Stimulated activated CD8-positive, alpha-beta memory T cell treated with anti-CD3 and anti-CD28 coated beads, Interleukin-2, amount 100 ng/mL, for 1 hour (primary cell): ENCODE measurements at places on chromosomes 2 and 18.

- no peak for DNase-seq
These were observed 135.7 kb upstream of the TMEM200C start for GRCh38 chr18:6031002-6031401.

DNA sequence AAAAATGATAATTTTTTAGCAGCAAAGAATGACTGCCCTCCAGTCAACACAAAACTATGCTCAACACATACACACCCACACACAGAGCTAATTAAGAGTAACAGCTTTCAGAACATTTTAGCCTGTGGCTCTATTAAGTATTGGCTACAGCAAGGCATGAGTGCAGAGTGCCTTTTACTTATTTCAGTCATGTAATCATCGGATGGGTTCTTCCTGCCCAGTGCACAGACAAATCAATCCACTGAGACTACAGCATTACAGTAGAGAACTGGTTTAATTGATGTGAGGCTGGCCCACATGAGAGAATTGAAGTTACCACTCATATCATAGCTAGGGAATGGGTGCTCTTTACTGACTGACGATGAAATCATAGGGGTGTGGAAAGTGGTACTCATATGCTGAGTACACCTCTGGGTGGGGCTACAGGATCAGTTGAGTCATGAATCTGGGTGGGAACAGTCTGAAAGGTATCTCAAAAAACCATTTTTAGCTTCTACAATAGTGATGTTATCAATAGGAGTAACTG lies 241.0 kb downstream of the FSIP2 start:
- DNase-seq: no peak

GRCh38 chr2:227377467-227378351 lies 1.4 kb downstream of the TM4SF20 start:
- DNase-seq: no peak

DNA sequence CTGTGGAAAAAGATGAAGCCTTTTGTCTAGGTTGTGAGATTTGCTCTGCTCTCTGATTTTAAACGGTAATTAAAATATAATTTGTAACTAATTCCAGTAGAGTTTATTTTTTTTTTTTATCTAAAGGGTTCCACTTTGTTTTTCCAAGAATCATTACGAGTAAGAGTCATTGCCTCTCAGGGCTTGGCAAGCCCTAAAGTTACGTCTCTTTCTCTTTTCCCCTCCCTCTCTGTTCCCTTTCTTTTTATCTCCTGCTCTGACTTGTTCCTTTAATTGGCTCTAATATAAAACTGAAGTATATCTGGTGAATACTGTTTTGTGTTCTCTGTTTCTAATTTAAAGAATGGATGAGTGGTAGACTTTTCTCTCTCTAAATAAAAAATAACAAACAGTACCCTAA lies 75.8 kb downstream of the CALCRL start:
- no peak for DNase-seq

DNA sequence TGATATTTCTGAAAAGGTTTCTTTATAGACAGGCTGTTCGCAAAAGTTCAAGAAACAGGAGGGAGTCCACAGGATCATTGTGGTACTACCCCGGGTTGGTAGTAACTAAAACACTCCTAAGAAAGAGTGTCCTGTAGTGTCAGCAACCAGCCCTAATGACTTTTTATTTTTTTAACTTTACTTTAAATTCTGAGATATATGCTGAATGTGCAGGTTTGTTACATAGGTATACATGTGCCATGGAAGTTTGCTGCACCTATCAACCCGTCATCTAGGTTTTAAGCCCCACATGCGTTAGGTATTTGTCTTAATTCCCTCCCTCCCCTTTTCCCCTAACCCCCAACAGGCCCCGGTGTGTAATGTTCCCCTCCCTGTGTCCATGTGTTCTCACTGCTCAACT lies 1396.9 kb upstream of the ZEB2 start:
- DNase-seq: no peak

GRCh38 chr2:5290900-5291546 lies 401.2 kb upstream of the SOX11 start:
- DNase-seq: no peak

GRCh38 chr2:70412294-70413070 lies 110.6 kb upstream of the FAM136A start:
- DNase-seq: no peak

- no peak for DNase-seq
These were observed 133.8 kb upstream of the LMAN1 start for GRCh38 chr18:59492756-59493421.

DNA sequence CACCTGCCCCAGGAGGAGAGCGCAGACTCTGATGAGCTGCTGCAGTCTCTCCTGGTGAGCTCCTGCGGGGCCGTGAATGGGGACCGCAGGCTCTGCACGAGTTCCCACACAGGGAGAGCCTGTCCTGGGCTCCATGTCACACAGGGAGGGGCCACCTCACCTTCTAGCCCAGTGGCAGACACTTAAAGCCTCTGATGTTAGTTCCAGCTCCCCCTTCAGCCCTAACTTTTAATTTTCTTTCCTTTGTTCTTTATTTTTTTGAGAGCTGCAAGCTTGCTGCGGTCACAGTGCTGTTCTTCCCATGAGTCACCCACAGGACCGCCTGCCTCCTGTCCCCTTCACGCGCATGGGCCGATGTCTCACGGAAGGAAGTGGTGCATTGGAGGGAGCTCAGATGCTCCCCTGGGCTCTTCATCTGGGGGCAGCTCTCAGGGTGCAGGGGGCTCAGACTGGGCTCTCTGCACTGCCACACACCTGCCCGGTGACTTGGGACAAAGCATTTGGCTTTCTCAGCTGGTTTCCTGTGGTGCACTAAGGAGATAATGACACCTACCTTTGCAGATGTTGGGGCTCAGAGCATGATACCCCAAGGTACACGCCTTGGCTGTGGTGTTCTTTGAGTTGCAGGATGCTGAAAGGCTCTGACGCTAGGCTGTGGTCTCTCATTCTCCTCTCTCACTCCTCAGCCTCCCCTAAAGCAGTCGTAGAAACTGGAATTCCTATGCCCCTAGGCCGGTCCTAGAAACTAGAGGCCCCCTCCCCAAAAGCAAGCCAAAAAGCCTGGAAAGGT lies 37.2 kb upstream of the PXDN start:
- peak; percentile 30 for DNase-seq

DNA sequence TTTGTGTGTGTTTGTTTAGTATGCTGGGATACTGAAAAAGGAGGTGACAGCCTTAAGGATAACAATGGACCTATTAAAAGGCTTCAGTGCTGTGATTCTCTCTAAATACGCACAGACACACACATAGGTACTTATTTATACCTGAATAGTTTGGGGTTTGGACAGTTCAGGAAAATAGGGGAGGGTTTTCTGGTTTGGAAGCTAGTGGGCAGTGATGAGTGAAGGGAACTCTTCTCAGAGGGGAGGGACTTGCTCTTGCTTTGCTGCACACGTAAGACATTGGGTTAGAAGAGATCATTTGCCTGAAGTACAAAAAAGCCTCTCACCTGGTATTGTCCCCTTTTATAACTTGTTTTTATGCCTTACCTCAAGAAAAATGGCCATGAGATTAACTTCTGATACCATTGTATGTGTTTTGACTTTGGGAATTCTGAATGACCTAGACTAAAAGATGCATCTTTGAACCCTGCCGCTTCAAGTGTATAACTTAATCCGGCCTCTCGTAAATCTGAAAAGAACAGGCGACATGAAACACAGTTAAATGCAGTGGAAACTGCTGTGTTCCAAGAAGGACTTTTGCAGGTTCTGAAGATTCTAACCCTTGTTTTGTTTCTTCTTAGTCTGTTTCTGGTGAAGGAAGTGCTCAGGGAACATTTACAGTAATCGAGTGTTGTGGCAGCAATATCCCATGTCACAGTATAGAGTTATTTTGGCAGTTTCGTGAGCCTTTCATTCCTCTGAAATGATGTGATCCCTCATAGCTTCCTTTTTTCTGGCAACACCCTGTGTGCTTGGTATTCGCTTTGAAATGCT lies 2.5 kb downstream of the CRIM1 start:
- no peak for DNase-seq

- DNase-seq: no peak
These were observed 10.3 kb upstream of the ATOH8 start for GRCh38 chr2:85743304-85743978.

- no peak for DNase-seq
These were observed 7.4 kb upstream of the SFTPB start for GRCh38 chr2:85675427-85675826.

DNA sequence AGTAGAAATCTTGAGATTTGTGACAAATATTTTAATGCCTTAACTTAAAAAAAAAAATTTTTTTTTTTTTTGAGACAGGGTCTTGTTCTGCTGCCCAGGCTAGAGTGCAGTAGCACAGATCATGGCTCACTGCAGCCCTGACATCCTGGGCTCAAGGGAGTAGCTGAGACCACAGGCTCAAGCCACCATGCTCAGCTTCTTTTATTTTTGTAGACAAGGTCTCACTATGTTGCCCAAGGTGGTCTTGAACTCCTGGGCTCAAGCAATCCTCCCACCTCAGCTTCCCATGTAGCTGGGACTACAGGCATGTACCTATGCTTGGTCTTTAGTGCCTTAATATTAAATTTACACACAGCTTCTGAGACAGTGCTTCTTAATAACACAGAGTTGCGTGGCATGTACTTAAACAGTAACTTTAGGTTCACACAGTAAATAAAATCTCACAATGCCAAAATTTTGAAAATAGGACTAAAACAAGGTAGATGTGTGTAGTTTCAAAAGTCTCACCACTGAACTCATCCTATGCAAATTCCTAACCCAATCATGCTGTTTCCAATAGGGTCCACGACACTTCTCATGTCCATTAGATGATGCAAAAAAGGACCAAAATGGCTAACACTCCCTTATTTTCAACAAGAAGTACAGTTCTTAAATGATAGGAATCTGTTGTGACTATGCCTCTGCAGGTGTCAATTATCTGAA lies 4.1 kb downstream of the HSPD1 start:
- DNase-seq: no peak

DNA sequence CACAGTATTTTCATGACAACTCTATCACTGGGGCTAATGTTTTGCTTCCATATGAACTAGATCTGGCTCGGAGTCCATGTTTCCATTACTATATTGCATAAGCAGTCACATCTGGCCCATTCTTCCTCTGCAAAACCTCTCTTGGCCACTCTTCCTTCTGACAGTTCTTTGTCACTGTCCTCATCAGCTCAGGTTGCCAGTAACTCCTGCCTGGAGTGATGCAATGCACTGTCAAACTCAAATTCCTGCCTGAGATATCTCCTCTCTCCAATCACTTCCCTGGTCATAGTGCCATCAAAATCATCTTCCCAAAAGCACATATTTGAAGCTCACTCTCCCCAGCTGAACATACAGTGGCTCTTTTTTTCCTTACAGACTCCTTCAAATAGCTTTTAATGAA lies 66.1 kb downstream of the COLEC12 start:
- DNase-seq: no peak

DNA sequence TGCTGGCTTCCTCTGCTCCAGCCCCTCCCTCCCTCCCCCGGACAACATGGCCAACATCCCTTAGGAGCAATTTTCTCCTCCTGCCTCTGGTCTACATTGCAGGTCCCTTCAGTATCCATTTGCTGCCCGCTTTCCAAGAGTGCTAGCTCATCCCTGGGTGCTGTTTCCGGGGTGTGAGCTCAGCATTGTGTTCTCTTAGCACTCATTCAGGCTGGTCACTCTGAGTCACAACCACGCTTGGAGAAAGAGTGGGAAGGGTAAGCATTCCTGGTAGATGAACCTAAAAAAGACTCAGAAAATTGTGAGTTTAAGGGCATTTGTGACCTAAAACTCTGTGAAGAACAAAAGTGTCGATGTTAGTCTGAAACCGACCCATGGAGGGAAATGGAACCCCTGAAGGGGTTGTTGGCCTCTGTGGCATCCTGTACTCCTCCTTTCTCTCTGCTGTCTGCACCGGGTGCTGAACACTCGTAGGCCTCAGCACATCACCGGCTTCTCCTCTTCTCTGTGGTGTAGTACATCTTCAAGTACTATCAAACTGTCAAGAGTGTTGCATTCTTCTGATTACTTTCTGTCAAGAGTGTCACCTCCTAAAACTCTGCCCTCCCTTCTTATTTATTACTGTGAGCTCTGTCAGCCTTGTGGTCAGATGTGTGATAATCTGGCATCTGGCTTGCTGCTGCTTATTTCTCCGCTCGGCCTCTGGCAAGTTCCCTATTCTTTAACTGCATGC lies 73.0 kb downstream of the CTNNA2 start:
- no peak for DNase-seq

GRCh38 chr2:120783371-120783791 lies 47.7 kb downstream of the GLI2 start:
- DNase-seq: no peak

- DNase-seq: peak; percentile 60
These were observed at the start of gene RBBP8 for GRCh38 chr18:22933206-22933965. Gene RBBP8 (plus strand): TSS chr18:22933328. CDS start chr18:22936852, 3,524 bp downstream.

DNA sequence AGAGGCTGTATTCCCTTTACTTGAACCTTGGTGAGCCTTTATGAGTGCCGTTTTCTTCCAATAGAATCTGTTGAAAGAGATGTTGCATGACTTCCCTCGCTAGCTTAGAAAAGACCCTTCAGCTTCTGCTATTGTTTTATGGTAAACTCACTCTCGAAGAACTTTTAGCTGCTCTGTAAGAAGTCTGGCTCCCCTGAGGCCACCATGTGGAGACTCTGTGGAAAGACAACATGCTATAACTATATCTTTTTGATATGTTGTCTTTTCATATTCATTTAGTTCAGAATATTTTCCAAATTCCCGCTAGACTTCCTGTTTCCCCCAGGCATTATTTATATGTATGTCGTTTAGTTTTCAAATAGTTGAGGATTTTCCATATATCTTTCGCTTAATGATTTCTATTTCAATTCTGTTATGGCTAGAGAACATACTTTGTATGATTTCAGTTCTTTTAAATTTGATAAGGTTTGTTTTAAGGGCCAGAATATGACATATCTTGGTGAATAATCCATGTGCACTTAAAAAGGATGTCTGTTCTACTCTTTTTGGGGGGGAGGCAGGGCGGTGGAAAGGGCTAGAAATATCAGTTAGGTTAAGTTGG lies 64.1 kb downstream of the PTPN4 start:
- DNase-seq: no peak

DNA sequence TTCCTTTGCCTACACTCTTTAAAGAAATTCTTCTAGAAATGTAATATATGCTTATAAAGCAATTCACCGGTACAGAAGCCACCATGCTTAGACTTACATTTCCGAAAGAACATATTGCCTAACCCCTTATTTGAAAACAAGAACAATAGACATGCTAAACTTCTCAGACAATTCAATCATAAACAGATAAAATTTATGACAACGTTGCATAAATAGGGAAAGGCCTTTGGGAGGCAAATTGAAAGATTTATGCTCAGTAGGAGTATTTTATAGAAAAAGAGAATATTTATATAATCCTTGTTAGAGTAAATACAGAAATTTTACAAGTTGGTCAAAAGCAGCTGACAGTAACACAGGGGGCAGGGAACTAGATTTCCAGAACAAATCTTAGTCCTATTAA lies 16.2 kb upstream of the MEP1B start:
- no peak for DNase-seq

DNA sequence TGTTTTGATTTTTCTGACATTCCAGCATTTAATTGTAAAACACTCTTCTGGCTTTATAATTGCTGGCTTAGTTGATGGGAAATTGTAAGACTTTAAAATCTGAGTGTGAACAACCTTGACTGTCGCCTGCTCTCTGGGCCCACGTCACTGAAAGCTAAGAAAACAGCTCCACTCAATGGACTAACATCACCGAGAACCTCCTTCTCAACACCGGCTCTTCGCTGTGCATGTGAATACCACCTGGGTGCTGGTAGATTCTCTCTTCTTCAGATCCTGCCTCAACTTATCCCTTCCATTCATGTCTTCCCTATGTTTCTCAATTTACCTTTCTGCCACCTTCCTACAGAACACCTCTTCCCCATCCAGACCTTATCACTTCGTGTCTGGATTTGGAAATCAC lies 523.1 kb upstream of the ID2 start:
- no peak for DNase-seq

- no peak for DNase-seq
These were observed 821 bp upstream of the EML6 start for GRCh38 chr2:54722641-54723040.
